ENCODE measurements at places on chromosomes 16 and 17. TPM values are rescaled to one million over a fixed set of nuclear protein-coding genes. Genes with fewer than 3 reads are reported as not detected.
A peak's percentile ranks its signal among the peaks of the same experiment; 100 is the strongest.

Gene RPGRIP1L
- total RNA-seq: 1.7 TPM

Gene CX3CL1
- total RNA-seq: 11.7 TPM

Gene CA7
- total RNA-seq: not detected

Gene KCNH6
- not detected for total RNA-seq

Gene USP36
- total RNA-seq: 19.4 TPM

DNA sequence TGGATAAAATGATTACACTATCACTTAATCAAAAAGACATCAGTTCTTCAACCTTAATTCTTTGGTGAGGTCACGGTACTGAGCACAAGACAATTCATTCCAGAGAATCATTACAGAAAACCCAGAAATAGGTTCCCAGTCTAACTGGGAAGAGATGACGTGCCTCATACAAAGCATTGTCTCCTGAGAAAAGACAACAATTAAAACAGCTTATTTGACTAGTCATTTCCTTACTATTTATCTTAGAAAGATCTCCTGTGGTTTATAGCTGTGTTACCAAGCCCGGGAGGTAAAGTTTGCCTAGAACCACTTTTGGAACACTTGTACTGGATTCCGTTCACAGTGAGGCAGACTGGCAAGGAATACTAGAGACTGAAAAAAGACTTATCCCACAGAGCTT lies 5.1 kb downstream of the PHF12 start:
- no peak for DNase-seq
- H3K27me3 ChIP-seq: no peaks in the 10 kb centered on the region
- H3K4me1 ChIP-seq: peaks cover 93% of the 10 kb centered on the region

- no peaks in the 10 kb centered on the region for H3K27me3 ChIP-seq
- H3K4me3 ChIP-seq: no peak overlapping the region
- H3K27ac ChIP-seq: no peak overlapping the region
- H3K36me3 ChIP-seq: no peaks in the 10 kb centered on the region
Measured at GRCh38 chr16:83109490-83110125, 482.8 kb downstream of the CDH13 start.

DNA sequence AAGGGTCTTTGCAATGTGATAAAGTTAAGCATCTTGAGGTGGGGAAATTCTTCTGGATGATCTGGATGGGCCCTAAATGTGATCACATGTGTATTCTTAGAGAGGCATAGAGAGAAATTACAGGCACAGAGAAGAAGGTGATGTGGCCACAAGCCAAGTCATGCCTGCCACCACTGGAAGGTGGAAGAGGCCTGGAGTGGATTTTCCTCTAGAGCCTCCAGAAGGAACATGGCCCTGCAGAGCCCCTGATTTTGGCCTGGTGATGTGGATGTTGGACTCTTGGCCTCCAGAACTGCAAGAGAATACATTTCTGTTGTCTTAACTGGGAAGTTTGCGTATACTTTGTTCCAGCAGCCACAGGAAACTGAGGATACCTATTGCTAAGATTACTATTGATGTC lies 156.9 kb upstream of the CACNG5 start:
- DNase-seq: no peak
- no peaks in the 10 kb centered on the region for H3K27me3 ChIP-seq
- no peak overlapping the region for H3K4me3 ChIP-seq

DNA sequence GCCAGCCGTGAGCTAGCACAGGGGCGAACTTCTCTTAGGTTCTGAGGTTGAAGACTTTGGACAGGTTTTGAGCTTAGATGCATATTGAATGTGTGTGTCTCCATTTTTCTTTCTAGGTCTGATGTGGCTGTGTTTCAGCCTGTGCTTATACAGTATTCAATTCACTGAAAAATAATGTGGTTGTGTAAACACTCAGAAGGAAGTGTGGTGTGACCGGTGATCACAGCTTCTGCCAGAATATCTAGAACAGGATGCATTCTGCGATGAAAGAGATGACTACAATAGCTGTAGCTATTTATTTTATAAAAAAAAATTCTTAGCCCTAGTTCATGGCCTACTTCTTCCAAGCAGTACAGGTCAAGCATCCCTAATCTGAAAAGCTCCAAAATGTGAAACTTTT lies 64.4 kb downstream of the MAP2K6 start:
- peaks cover 12% of the 10 kb centered on the region for H3K4me1 ChIP-seq
- H3K27me3 ChIP-seq: no peaks in the 10 kb centered on the region
- H3K36me3 ChIP-seq: no peaks in the 10 kb centered on the region
- H3K4me3 ChIP-seq: no peak overlapping the region
- no peak for DNase-seq
- no peak overlapping the region for H3K27ac ChIP-seq

DNA sequence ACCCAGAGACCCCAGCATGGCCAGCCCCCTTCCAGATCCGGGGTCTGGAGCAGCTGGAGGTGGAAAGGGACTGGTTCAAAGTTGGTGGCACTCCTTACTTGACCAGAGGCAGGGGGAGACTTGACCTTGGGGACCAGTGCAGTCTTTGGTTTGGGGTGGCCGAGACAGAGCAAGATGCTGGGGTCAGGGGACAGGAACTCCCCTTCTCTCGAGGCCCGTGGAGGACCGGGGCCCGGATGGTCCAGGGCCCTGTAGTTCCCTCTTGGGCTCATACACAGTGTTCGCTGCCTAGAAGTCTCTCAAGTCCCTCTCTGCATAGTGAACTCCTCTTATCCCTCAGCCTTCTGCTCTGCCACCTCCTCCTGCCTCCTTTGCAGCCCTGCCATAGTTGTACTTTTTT lies 601 bp upstream of the PRSS33 start:
- peaks cover 10% of the 10 kb centered on the region for H3K4me1 ChIP-seq
- no peak overlapping the region for H3K4me3 ChIP-seq
- H3K36me3 ChIP-seq: no peaks in the 10 kb centered on the region
- DNase-seq: no peak

GRCh38 chr17:75047398-75048098 lies 523 bp downstream of the KCTD2 start:
- DNase-seq: peak; percentile 42
- peak overlapping the region; percentile 99 for H3K4me3 ChIP-seq
- H3K4me1 ChIP-seq: peaks cover 52% of the 10 kb centered on the region
- peaks cover 19% of the 10 kb centered on the region for H3K36me3 ChIP-seq
- no peaks in the 10 kb centered on the region for H3K27me3 ChIP-seq

GRCh38 chr17:4968486-4969046 lies 949 bp upstream of the SPAG7 start:
- H3K4me1 ChIP-seq: peaks cover 61% of the 10 kb centered on the region
- DNase-seq: no peak
- H3K4me3 ChIP-seq: peak overlapping the region; percentile 90
- no peaks in the 10 kb centered on the region for H3K27me3 ChIP-seq

DNA sequence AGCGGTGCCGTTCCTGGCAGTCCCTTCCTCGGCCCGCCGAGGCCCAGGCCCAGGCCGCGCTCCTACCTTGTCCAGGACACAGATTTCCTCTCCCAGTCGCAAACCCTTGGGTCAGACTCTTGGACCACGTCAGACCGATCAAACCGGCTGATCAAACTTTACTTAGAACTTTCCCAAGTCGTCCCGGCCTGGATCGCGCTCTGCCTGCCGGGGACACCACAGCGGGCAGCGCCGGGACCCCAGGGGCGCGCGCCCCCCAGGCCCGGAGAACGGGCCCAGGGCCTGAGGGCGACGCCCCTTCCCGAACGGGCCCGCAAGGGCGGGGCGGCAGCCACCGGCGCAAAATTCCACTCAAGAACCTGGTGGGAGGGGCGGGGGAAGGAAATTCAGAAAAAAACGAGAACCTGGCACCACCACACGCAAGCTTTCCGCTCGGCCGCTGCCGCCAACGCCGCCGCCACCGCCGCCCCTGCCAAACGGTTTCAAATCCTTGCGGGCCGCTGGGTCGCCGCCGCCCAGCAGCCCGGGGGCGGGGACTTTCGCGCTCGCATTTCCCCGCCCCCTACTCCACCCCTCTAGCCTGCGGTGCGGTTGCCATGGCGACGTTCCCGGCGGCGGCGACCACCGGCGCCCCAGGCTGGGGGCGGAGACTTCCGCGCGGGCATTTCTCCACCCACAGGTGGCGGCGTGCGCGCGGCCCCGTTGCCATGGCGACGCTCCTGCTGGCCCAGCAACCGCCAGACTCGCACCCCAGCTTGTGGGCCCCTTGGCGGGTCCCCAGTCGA lies at the start of gene CEP112:
Gene CEP112 (minus strand): TSS at position 541 of the 785 bp plus-strand sequence.
- H3K27me3 ChIP-seq: no peaks in the 10 kb centered on the region
- peak within 1 kb of the TSS; percentile 96 for H3K4me3 ChIP-seq
- no peaks in the 10 kb centered on the region for H3K36me3 ChIP-seq
- peak within 1 kb of the TSS; percentile 87 for H3K27ac ChIP-seq

GRCh38 chr16:80066805-80067580 lies 466.5 kb upstream of the MAF start:
- H3K27ac ChIP-seq: no peak overlapping the region
- peaks cover 3% of the 10 kb centered on the region for H3K4me1 ChIP-seq
- no peak overlapping the region for H3K4me3 ChIP-seq
- peaks cover 10% of the 10 kb centered on the region for H3K27me3 ChIP-seq
- H3K36me3 ChIP-seq: no peaks in the 10 kb centered on the region

- no peak overlapping the region for H3K27ac ChIP-seq
- no peaks in the 10 kb centered on the region for H3K4me1 ChIP-seq
- H3K36me3 ChIP-seq: no peaks in the 10 kb centered on the region
- no peak overlapping the region for H3K4me3 ChIP-seq
Measured at GRCh38 chr17:78472035-78472905, 93.8 kb downstream of the PGS1 start.

DNA sequence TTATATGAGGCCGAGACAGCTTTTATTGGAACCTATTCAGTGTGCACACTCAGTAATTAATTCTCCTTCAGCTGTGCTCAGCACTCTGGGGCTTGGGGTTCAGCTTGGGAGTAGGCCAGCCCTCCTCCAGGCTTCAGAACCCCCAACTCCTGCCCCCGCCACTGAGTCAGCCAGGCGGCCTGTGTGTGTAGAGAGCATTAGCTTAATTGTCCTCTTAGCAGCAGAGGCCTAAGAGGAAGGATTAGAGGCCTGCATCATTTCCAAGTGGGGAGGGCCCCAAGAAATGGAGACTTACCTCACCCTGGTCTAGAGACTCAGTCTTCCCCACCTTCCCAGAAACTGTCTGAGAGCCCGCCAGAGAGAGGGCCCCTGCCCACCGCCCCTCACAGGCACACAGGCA lies 772 bp downstream of the PRSS53 start:
- H3K4me3 ChIP-seq: no peak overlapping the region
- no peak for DNase-seq
- peaks cover 2% of the 10 kb centered on the region for H3K4me1 ChIP-seq
- peaks cover 60% of the 10 kb centered on the region for H3K36me3 ChIP-seq

DNA sequence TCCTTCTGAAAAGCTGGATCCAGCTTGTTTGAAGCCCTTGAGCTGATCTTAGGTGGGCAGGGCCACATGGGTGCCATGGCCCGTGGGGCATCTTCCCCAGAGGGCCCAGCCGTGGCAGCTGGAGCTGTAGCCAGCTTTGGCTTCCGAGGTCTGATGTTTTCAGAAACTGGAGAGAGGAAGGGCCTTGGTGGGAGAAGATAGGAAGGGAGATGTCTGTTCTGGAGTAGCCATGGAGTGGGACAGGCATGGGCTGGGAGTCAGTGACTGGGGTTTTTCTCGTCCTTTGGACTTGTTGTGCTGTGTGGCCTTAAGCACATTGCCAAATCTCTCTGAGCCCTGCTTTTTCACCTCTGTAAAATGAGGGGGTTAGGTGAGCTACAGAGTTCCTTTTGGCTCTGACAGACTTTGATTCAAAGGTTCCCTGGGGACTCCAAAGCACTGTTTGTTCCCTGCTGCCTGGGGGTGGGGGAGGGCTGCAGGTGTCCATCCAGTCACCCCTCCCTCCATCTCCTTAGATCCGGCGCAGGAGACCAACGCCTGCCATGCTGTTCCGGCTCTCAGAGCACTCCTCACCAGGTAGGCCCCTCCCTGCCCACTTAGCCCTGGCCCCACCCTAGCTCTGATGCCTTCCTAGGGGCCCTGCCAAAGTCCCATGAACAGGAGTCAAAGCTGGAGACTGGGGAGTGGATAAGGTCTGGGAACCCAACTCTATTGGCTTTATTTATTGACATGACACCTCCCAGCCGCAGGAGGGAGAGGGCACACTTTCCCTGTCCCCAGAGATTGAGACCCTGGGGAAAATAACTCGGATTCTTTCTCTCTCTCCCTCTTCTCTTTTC lies 2.1 kb downstream of the PPP1R1B start:
- H3K36me3 ChIP-seq: no peaks in the 10 kb centered on the region
- H3K27ac ChIP-seq: no peak overlapping the region
- H3K4me3 ChIP-seq: no peak overlapping the region
- peaks cover 84% of the 10 kb centered on the region for H3K27me3 ChIP-seq
- DNase-seq: no peak

DNA sequence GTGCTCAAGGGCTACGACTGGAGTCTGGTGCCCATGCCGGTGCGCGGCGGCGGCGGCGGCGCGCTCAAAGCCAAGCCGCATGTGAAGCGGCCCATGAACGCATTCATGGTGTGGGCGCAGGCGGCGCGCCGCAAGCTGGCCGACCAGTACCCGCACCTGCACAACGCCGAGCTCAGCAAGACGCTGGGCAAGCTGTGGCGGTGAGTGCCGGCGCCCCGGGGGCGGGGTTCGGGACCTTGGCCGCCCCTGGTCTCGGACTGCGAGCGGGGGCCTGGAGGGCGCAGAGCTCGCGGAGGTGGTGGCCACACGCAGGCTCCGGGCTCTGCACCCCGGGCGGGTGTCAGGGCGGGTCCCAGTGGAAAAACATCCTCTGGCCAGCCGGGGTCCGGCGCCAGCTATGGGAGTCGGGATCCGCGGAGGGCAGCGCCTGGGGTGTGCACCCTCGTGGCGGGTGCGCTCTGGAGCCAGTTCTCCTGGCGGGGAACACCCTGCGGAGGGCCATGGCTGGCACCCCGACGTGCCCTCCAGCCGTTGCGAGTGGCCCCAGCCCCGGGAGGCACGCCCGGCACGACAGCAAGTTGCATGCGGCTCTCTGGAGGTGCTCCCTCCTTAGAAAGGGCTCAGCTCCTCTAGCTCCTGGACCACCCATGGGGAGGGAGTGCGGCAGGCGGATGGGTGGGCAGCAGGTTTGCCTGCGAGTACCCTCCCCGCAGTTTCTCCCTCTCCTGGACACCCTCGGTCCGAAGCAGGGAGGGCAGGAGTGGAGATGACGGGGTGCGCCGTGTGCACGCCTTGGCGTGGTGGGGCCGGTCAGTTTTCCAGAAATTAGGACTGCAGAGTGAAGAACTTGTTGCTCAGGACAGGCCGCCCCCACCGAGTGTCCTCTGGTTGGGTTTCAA lies 824 bp downstream of the SOX8 start:
- peak overlapping the region; percentile 71 for H3K4me3 ChIP-seq
- peaks cover 26% of the 10 kb centered on the region for H3K4me1 ChIP-seq
- H3K36me3 ChIP-seq: no peaks in the 10 kb centered on the region
- DNase-seq: no peak

GRCh38 chr17:46766493-46767491 lies 51.7 kb downstream of the WNT3 start:
- peaks cover 9% of the 10 kb centered on the region for H3K27me3 ChIP-seq
- no peak overlapping the region for H3K27ac ChIP-seq
- no peak for DNase-seq
- H3K4me1 ChIP-seq: peaks cover 32% of the 10 kb centered on the region
- H3K36me3 ChIP-seq: no peaks in the 10 kb centered on the region
- H3K4me3 ChIP-seq: no peak overlapping the region

- DNase-seq: no peak
- no peaks in the 10 kb centered on the region for H3K27me3 ChIP-seq
- H3K27ac ChIP-seq: peak overlapping the region; percentile 78
- peaks cover 58% of the 10 kb centered on the region for H3K4me1 ChIP-seq
- H3K4me3 ChIP-seq: no peak overlapping the region
Measured at GRCh38 chr17:74244548-74244947, 29.5 kb upstream of the DNAI2 start.

- H3K4me1 ChIP-seq: no peaks in the 10 kb centered on the region
- peaks cover 40% of the 10 kb centered on the region for H3K36me3 ChIP-seq
- DNase-seq: no peak
Measured at GRCh38 chr17:37116671-37117185, 168.0 kb downstream of the AATF start.

Measured in left ventricle myocardium inferior (tissue), 1 donor.